Foreskin melanocyte (primary cell): ENCODE measurements at places on chromosomes 11 and 22.
A peak's percentile ranks its signal among the peaks of the same experiment; 100 is the strongest.

DNA sequence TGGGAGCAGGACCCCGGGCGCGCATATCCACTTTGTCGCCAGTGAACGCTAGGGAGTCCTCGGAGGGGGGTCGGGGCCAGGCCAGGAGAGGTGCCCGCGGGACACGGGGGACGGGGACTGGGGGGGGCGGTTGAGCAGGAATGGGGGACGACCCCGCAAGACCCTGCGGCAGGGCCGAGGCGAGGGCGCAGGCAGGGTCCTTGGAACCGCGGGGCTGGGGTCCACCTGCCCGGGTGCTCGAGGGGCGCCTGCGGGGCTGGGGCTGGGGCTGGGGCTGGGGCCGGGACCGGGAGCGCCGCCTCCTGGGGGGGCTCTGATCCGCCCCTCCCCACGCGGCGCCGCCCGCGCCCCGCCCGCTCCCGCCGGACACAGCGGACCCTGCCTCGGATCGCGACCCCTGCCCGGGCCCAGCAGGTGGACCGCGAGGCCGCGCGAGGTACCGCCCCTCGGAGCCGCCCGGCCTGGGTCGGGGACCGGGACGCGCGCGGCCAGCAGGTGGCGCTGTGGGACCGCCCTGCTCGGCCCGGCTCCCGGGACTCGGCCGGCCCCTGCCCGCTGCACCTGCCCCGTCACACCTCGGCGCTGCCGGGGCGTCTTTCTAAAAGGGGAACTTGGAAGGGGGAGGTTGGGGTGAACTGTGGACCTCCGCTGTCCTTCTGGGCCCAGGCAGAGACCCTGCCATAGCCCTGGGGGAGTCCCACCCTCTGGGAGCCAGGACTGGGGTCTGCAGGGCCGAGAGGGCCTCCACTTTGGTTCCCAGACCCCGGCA, 11.0 kb downstream of the CRELD2 start:
- no peak for DNase-seq

DNA sequence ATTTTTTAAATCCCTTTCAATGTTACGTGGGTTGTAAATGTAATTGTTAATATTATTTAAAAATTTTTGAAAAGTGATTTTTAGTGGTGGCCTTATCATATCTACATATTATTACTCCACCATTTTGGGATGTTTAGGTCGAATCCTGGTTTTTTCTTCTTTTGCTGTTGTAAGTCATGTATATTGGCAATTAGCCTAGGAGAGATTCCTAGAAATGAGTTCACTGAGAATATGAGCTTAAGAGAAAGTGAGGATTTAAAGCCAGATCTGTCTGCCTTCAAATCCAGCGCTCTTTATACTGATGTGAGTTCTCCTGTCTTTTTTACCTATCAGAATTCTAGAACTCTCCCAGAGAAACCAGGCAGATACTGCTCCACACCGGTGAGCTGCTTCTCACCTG, 56.1 kb downstream of the PTPRJ start:
- DNase-seq = no peak

DNA sequence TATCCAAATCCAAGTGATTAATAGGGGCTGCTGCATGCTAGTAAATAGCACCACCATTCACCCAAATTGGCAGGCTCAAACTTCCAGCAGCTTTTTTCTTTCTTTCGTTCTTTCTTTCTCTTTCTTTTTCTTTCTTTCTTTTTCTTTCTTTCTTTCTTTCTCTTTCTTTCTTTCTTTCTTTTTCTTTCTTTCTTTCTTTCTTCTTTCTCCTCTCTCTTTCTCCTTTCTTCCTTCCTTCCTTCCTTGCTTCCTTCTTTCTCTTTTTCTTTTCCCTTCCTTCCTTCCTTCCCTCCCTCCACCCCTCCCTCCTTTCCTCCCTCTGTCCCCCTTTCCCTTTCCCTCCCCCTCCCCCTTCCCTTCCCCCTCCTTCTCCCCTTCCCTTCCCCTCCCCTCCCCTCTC, 81.5 kb downstream of the PDE3B start:
- no peak for DNase-seq

GRCh38 chr22:50252082-50253045, 1.3 kb upstream of the HDAC10 start:
- DNase-seq = no peak

DNA sequence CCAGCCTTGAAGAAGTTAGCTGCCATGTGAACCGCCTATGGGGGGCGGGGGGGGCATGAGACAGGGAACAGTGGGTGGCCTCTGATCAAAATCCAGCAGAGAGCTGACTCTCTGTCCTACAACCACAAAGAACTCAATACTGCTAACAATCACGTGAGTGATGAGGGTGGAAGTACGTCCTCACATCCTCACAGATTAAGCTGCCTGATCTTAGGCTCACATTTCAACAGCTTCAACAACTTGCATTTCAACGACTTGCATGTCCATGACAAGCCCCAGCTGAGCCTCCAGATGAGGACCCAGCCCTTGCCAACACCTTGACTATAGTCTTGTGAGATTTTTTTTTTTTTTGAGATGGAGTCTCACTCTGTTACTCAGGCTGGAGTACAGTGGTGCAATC, 51.6 kb downstream of the CLMP start:
- no peak for DNase-seq

GRCh38 chr22:42670921-42671709, 21.9 kb upstream of the CYB5R3 start:
- DNase-seq = no peak

- no peak for DNase-seq
Observed at GRCh38 chr22:46138058-46138797, 12.1 kb upstream of the PPARA start.

GRCh38 chr22:39984006-39984405, 10.7 kb upstream of the FAM83F start:
- peak; percentile 52 for DNase-seq
